ENCODE measurements at places on chromosomes 6 and 20.

DNA sequence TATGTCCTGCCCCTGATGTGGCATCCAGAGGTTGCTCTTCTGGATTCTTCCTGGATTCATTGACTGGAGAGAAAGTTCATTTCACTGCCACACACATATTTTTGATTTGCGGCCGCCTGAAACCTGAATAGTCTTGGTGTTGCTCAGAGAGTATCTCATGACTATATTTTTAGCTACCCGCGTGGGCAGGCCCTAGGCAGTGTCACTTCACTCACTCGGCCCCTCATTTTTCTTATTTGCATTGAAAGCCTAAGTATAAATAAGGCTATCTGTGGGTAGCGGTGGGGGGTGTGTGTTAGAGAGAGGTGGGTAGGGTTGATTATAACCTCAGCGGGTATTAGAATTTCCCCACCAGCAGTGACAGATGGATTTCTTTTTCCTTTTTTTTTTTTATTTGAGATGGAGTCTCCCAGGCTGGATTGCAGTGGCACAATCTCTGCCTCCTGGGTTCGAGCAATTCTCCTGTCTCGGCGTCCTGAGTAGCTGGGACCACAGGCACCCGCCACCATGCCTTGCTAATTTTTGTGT lies 113.5 kb downstream of the JARID2 start:
- H3K27me3 ChIP-seq: no peaks in the 10 kb centered on the region
- no peaks in the 10 kb centered on the region for H3K36me3 ChIP-seq
- H3K4me1 ChIP-seq: 0 out of 2 replicates have a peak, but pooled peaks cover 8% of the 10 kb centered on the region
- no peak overlapping the region for H3K4me3 ChIP-seq

DNA sequence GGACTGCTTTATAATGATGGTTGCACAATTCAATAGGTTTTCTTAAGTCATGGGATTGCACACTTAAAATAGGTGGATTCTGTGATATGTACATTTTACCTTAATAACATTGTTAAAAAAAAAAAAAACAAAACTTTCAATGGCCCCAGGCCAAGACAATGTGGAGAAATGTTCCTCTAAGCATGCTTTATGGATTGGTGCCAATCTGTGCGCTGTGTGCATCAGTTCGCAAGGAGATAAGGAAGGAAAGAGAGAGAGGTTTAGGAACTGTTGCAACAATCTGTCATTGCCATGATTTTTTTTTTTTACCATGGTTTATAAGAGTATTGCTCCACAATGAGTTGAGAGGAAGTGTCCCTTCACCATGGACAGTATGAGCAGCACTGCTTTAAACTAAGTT lies 399.6 kb downstream of the PTPRT start:
- H3K27ac ChIP-seq: no peak overlapping the region
- H3K4me1 ChIP-seq: no peaks in the 10 kb centered on the region
- no peaks in the 10 kb centered on the region for H3K36me3 ChIP-seq
- no peak for DNase-seq
- H3K27me3 ChIP-seq: no peaks in the 10 kb centered on the region
- H3K4me3 ChIP-seq: no peak overlapping the region

DNA sequence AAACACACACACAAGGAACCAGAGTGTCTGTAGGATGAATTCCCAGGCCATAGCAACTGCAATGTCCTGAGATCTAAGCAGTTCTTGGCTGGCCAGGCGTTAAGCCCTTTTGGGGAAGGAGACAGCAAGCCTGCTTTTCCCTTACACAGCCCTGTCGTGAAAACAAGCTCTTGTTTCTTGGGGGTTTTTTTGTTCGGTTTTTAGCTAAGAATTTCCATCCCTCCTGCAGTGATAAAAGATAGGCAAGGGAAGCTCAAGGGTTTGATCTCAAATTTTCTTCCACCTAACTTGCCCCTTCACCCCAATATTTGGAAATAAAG lies 1.5 kb downstream of the TNFRSF21 start:
- H3K27me3 ChIP-seq: peaks cover 22% of the 10 kb centered on the region
- H3K4me1 ChIP-seq: no peaks in the 10 kb centered on the region
- H3K36me3 ChIP-seq: no peaks in the 10 kb centered on the region
- H3K27ac ChIP-seq: no peak overlapping the region
- peak overlapping the region; percentile 77 for H3K4me3 ChIP-seq

DNA sequence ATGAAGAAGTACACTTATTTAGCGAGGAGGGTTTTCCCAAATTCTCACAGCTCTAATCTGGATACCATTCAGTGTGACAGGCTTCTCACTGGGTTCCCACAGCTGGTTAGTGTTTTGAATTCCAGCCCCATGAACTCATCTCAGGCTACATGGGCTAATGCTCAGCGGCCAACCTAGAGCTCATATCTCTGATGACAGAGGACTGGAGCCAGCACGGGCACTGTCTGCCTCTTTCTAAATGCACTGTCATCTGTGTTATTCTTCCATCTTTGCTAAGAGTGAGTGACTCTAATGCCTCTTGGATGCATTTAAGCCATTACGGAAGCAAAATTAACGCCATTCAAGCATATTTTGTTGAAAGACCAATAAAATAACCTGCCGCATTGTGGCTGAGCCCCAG lies 308.9 kb upstream of the JAG1 start:
- H3K36me3 ChIP-seq: no peaks in the 10 kb centered on the region
- H3K4me1 ChIP-seq: peaks cover 15% of the 10 kb centered on the region
- DNase-seq: peak; percentile 96
- no peaks in the 10 kb centered on the region for H3K27me3 ChIP-seq

- no peak overlapping the region for H3K27ac ChIP-seq
- H3K27me3 ChIP-seq: no peaks in the 10 kb centered on the region
- no peak for DNase-seq
- H3K36me3 ChIP-seq: peaks cover 15% of the 10 kb centered on the region
- no peak overlapping the region for H3K4me3 ChIP-seq
Observed at GRCh38 chr20:34736106-34736735, 32.1 kb downstream of the TP53INP2 start.

DNA sequence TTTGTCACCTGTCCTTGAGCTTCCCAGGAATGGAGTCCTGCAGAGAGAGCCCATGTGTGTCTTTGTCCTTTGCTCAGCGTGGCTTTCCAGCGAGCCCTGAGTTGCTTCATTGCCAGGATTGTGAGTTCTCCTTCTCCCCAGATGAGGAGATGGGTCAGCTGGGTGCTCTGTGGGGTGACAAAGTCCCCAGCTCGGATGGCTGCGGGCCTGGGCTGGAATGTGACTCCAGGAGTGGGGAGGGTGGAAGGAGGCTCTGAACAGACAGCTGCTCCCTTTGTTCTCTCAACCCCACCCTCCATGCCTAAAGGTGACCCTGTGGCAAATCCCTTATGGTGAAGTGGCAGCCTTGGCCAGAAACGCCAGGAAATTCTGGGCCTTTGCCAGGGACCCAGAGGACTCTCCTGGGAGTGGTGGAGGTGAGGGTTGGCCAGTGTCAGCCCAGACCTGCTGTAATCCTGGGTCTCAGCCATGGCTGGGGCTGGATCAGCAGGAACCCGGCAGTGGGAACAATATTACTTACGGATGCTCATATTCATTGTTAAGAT lies 44.4 kb upstream of the CST5 start:
- H3K4me1 ChIP-seq: peaks cover 23% of the 10 kb centered on the region
- no peak for DNase-seq
- H3K27me3 ChIP-seq: peaks cover 11% of the 10 kb centered on the region
- H3K4me3 ChIP-seq: no peak overlapping the region

DNA sequence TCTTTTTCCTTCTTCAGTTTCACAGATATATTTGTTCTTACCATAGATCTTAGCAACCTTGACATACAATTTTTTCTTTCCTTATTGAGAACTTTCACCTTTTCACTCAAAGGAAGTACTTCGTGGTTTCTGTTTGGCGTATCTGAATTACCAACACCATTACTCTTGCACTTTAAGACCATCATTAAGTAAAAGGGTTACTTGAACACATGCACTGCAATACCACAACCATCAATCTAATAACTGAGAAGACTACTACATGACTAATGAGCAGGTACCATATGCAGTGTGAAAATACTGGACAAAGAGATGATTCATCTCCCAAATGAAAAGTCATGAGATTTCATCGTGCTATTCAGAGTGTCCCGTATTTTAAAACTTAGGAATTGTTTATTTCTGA lies 21.7 kb upstream of the SENP6 start:
- no peak overlapping the region for H3K27ac ChIP-seq
- H3K27me3 ChIP-seq: no peaks in the 10 kb centered on the region
- no peaks in the 10 kb centered on the region for H3K36me3 ChIP-seq
- H3K4me3 ChIP-seq: no peak overlapping the region
- H3K4me1 ChIP-seq: no peaks in the 10 kb centered on the region

- no peak overlapping the region for H3K4me3 ChIP-seq
- no peaks in the 10 kb centered on the region for H3K36me3 ChIP-seq
- no peak for DNase-seq
- no peaks in the 10 kb centered on the region for H3K27me3 ChIP-seq
- no peak overlapping the region for H3K27ac ChIP-seq
Observed at GRCh38 chr6:36358226-36358915, 21.7 kb upstream of the BNIP5 start.

GRCh38 chr6:32609731-32610640 lies 20.3 kb upstream of the HLA-DRB1 start:
- H3K27me3 ChIP-seq: no peaks in the 10 kb centered on the region
- no peaks in the 10 kb centered on the region for H3K36me3 ChIP-seq
- peak; percentile 87 for DNase-seq
- H3K27ac ChIP-seq: no peak overlapping the region

Measured in GM23248 (cell line).